ENCODE measurements at places on chromosomes 11 and 22.

DNA sequence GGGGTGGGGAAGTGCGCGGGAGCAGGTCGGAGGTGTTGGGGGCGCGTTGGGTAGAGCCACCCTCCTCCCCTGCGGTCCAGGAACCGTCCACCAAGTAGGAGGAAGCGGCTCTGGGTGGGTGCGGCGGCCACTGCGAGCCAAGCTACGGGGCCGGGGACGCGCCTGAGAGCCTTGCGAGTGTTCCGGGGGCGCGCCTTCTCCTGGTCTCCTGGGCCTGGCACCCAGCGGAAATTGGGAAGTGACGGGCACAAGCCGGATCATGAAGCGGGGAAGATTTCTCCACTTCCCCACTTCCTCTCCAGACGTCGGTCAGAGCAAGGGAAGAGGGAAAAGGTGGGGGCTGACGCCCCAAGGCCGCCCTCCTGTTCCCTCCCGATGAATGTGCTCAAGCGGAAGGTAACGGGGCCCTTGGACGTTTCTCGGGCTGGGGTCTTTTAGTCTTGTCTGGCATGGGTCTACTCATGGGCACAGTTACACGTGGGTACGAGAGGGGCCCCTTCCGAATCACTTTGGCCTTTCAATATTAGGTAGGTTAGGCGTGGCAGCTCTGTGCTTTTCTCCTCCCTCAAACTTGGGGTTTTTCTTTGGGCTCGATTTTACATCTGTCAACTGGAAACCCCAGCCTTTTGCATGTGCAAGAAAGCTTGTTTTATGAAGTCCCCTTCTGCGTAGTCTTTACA lies 865 bp downstream of the RBM14 start:
- no peak for DNase-seq

DNA sequence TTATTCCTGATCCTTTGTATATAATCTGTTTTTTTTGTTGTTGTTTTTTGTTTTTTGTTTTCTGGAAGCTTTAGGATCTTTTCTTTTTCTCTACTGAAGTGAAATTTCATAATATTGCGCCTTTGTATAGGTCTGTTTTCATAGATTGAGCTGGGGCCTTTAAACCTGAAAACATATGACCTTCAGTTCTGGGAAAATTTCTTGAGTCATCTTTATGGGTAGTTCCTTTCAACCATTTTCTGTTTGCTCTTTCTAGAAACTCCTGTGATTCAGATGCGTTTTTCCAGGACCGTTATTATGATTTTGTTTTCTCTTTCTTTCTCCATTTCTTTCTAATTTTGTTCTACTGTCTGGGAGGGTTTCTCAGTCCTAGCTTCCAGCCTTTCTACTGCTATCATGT lies 43.7 kb downstream of the BSX start:
- no peak for DNase-seq

DNA sequence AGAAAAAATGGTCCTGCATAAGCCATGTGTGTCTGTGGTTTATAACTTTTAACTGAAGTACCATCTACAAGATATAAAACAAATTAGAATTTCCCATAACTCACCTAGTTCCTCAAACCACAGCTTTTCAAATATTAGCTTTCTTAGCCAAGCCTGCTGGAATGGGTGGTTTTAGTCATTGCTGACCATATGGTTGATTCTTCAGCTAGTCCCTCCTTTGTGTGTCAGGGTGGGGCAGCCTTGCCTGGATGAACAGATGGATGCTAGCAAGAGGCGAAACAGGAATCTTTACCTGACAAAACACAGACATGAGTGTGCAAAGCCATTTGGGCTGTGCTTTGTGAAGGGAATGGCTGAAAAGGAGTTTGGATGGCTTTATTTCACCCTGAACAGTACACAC lies 6.9 kb upstream of the B3GNT6 start:
- DNase-seq, result no peak

DNA sequence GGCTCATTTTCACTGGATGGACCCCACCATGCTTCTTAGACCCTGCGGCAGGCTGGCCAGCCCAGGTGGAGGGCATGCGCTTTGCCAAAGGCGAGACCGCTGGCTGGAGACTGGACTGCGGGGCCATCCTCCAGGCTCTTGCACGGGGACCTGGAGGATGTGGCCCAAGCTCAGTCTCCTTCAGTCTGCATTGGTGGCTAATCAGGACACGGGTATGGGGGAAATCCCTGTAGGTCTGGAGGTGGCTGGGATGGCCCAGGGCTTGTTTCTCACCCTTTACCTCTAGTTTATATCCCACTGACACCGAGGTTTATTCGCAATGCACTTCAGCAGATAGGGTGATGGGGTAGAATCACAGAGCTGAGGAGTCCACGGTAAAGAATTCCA lies 45.0 kb downstream of the BCR start:
- no peak for DNase-seq

DNA sequence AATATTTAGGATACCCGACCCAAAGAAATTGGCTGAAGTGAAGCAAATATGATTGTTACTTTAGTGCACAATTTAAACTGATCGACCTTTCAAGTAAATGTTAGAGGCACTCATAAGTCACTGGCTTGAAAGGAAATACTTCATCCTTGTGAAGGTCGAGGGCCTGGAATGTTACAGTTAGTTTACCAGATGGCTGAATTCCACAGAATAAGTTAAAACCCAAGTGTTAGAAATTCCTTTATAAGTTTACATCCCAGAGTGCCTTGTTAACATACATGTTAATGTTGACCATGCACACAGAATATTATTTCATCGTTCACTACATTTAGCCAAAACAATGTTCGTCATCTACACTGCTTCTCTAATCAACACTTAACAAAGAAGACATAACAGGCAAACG lies 235.5 kb upstream of the ANO3 start:
- DNase-seq, result peak; percentile 4

- no peak for DNase-seq
Observed at GRCh38 chr11:44408141-44408540, 98.2 kb upstream of the ALX4 start.

- no peak for DNase-seq
Observed at GRCh38 chr11:96024666-96025065, 100.8 kb upstream of the MTMR2 start.

DNA sequence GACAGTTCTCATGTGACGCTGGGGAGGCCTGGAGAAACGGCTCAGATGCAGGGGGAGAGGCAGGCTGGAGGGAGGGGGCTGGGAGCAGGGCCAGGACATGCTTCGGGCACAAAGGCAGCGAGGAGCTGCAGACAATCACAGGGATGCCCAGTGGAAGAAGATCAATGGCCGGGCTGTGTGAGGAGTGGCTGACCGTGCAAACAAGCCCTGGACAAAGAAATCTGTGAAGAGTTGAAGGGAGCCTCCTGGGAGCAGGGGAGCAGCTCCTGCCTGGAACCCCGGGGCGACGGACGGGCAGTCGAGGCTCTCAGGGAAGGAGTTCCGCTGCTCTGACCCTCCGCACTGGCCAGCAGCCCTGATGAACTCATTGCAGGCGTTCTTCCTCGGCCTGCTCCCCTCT lies 126.7 kb upstream of the B3GAT1 start:
- DNase-seq, result no peak

DNA sequence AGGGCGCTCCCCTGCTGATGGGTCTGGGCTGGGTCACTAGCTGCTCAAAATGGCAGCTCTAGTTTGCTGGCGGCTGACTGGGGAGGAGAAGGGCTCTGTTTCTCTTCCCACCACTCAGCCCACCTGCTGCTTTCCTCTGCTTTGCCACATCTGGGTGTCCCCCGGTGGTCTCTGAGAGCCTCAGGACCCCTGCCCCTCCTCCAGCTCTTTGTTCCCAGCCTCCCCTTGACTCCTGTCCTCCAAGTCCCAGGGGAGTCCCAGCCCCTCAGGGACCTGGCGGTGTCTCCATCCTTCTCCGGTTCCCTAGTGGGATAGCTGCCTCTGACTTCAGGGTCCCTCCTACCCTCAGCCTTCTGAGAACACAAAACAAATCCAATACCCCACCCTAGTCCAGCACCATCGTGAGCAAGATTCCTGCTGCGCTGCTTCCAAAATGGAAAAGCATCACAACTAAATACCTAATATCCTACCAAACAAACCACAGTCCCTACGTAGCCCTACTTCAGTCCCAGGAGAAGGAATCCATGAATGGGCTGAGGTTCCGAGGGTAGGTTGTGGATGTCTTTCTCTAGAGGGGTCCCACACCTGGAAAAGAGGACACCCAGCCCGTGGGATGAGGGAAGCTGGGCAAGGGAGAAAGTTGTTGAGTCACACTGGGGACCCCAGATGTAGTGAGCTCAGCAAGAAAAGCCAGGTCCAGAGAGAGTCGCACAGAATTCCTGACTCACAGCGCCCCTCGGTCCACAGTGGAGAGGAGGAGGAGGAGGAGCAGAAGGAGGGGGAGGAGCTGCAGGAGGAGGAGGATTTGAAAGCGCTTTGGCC lies 45.0 kb upstream of the NNMT start:
- DNase-seq, result peak; percentile 38

DNA sequence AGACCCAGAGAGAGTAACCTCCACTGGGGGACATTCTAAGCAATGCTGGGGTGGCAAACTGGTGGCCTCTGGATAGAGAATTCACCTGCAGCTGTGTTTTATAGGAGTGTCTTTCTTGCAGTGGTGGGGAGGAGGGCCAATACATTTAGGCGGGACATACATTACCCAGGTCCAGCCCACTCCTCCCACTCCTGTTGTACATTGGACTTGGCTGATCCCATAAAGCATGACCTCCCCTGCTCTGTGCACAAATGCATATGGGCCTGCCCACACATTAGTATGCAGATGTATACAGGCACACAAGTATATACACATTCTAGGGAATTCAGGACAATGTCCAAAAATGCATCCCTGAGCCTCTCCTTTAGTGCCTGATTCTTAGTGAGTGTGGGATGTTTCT lies 99.1 kb downstream of the RRAS2 start:
- DNase-seq, result no peak

DNA sequence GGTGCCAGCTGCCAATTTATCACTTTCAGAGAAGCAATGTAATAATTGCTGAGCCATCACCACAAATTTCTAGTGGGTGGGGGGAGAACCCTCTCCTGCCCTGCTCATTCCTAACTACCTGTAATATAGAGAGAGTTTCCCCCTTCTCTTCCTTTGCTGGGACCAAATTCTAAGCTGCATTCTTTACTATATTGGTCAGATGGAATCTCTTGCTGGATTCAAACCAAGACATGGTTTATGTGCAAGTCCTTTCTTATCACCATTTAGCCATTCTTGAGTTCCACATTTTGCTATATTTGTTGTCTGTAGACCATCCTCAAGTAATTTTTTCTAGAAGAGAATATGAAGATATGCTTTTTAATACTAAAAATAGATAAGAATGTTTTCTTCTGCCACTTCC lies 452.1 kb downstream of the MN1 start:
- no peak for DNase-seq

- DNase-seq, result no peak
Observed at GRCh38 chr11:425301-425700, 10.5 kb upstream of the SIGIRR start.

DNA sequence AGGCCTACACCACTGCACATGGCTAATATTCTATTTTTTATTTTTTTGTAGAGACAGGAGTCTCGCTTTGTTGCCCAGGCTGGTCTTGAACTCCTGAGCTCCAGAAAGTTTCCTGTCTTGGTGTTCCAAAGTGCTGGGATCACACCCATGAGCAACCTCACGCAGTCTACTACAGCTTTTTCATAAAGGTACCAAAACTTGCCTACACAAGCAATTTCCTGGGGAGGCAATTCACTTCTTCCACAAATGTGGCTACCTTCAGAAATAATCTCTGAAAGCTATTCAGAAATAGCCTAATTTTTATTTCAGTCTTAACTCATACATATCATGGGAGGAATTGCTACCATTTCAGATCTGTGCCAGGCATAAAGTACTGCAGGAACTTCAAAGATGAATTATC lies 11.4 kb downstream of the SLC35F2 start:
- DNase-seq, result no peak

- DNase-seq, result no peak
Observed at GRCh38 chr22:27473533-27473932, 328.0 kb downstream of the MN1 start.

DNA sequence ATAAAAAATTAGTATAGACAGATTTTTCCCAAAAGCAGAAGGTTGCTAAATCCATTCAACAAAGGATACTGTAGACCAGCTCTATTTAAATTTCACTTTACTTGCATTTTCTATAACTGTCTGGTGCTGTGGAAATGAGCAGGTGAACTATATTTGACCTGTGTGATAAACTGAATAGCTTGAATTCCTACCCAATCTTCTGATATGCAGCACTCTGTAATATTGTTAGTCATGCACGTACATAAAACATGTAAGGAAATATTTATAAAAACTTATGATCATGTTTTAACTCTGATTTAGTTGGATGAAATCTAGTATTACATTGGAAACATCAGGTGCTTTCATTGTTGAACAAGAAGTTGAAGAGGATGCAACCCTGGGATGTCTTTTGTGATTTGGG lies 213.6 kb downstream of the DBX1 start:
- no peak for DNase-seq

DNA sequence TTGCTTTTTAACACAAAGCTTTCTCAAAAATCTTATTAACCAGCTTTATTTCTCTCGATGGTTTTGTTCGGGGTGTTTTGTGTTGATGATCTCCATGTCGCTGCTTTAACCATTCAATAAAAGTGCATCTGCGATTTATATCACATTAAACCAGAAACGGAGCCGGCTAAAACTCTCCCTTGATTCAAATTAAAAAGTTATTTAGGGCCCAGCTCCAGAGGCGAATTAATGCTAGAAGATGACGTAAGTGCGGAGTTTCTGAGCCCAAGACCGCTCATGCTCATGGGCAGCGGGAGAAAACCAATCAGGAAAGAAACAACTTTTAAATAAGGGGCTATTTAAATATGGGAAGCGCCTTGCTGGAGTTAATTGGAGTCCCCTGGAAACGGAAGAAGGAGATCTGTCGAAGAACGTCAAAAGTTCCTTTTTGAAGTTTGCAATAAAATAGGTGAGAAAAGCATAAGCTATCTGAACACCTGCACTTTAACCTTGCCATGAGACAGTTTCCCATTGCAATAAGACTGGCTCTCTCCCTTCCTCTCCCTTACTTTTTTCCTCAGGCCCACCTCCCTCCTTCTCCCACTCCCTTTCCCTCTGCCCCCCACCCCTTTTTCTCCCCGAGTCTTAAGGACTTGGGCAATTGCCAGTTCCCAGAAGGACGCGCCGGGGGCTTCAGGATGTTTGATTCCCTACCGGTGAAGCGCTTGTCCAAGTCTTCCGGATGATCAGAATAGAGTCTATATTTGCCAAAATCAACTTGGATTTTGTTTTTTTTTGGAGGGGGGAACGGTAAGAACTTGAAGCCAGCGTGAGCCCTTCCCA lies 1.9 kb upstream of the DBX1 start:
- DNase-seq, result peak; percentile 61

DNA sequence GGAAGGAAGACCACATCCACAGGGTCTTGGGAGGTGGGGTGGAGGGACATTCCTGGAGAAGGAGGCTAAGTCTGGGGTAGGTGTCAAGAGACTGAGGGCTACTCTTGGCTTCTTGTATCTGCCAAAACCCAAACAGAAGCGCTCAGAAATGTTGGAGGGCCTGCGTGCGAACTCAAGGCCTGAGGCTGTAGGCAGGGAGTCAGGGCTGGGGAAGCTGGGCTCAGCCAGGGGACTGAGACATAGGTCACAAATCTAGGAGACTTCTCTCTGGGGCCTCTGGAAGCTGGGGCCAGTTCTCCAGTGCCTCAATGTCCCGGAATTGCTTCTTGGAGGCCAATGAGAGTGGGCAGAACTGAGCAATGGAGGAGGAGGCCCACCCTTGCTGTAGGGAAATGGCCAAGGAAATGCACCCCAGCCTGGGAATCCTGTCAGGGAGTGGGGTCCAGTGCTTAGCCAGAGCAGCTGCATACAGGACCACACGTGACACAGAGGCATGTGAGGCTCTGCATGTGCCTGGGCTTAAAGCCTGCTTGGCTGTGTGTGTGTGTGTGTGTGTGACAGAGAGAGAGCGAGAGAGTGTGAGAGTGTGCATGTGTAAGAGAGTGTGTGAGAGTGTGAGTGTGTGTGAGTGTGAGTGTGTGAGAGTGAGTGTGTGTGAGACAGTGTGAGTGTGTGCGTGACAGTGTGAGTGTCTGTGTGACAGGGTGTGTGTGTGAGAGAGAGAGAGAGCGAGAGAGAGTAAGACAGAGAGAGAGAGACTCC lies 141.3 kb downstream of the ST3GAL4 start:
- peak; percentile 73 for DNase-seq

Measured in tongue (tissue), 3 donors.